Activated CD8-positive, alpha-beta memory T cell treated with anti-CD3 and anti-CD28 coated beads for 1 hour (primary cell): ENCODE measurements at places on chromosomes 6 and 20.

- DNase-seq: no peak
These were observed 593 bp downstream of the MMP24 start for GRCh38 chr20:35226884-35227681.

- DNase-seq: no peak
These were observed 27.9 kb downstream of the UBD start for GRCh38 chr6:29531668-29532067.

GRCh38 chr20:62885896-62886708, 24.5 kb upstream of the TCFL5 start:
- no peak for DNase-seq

GRCh38 chr20:52204136-52204535, 12.6 kb upstream of the ZFP64 start:
- DNase-seq: no peak

- DNase-seq: no peak
These were observed 1286.9 kb downstream of the GRIK2 start for GRCh38 chr6:102680413-102680812.

GRCh38 chr20:42432496-42433334, 757.0 kb downstream of the PTPRT start:
- no peak for DNase-seq

DNA sequence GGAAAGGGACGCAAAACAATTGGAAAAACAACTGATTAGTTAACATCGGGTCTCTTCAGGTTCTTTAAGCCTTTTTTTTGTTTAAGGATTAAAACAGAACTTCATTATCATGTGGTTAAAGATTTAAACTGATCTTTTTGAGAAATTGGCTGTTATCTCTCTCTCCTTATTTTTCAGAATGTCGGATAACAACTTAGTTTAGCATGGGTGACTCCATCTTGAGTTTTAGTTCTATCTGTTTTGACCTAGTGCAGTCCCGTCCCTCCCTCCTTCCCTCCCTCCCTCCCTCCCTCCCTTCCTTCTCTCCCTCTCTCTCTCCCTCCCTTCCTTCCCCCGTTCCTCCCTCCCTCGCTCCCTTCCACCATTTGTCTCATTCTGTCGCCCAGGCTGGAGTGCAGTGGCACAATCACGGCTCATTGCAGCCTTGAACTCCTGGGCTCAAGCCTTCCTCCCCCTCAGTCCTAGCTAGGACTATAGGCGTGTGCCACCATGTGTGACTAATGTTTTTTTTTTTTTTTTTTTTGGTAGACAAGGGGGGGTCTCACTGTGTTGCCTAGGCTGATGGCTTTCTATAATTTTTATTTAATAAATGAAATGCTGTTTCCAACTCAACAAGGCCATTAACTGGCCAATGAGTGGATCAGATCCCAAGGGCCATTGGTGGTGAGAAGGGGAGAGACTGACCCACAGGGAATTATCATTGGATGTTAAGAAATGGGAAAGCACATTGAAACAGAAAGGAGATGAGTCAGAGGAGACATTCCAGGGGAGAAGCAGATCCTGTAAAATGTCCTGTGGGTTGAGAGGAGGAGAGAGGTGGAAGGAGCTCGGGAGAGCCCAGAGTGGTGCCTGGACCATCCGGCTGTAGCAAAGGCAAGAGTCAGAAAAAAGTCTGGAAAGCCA, 13.6 kb downstream of the BAK1 start:
- DNase-seq: no peak

DNA sequence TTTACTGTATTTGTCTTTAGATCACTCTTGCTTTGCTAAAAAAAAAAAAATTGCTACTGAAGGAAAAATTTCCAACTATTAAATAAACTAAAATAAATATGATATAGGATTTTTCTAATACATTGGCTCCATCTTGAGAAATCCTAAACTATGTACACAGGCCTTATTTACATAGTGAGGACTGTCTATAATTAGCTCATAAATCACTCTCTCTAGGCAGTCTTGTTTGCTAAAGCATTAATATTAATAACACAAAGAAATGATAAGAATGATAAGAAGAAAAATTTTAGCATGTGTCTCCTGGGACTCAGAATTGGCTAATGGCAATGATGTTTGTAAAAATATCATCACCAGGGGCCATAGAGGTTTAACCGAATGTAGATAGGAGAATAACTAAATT, 13.3 kb upstream of the CRYBG1 start:
- no peak for DNase-seq

- no peak for DNase-seq
These were observed 44.8 kb downstream of the RIPOR2 start for GRCh38 chr6:24891004-24891403.

DNA sequence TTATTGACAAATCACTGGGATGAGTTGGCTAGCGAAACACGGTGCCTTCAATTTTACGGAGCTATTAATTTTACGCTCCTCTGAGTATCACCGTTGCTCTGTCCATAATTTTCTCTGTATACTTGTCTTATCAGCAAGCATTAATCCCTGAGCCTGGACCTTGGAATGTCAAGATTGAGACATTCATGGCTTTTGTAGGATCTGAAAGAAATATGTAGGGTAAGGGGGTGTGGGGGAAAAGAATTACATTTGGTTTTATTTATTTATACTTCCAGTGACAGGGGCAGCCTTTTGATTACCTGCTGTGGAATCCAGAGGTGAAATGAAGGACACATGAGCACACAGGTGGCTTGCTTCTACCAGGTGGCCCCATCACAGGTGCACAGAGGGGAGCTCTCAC, 46.6 kb downstream of the DTD1 start:
- no peak for DNase-seq

- DNase-seq: no peak
These were observed 265.3 kb downstream of the UST start for GRCh38 chr6:149012040-149012545.

GRCh38 chr6:6751619-6752023, 163.1 kb downstream of the LY86 start:
- no peak for DNase-seq

DNA sequence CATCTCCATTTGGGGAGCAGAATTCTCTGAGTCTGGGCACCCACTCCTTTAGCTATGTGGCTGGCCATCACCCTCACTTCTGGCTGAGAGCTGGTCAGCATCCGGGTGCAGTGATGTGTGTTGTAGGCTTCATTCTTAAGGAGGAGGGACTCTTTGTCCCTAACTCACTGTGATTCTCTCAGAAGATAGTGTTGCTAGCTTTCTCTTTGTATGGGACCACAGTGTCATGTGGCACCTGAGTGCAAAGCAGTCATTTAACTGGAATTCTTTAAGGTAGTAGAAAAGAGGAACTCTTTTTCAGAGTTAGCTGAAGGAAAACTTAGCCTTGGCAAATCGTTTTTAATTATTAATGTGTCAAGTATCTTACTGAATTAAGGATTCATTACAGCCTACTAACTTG, 165.9 kb downstream of the JARID2 start:
- no peak for DNase-seq

DNA sequence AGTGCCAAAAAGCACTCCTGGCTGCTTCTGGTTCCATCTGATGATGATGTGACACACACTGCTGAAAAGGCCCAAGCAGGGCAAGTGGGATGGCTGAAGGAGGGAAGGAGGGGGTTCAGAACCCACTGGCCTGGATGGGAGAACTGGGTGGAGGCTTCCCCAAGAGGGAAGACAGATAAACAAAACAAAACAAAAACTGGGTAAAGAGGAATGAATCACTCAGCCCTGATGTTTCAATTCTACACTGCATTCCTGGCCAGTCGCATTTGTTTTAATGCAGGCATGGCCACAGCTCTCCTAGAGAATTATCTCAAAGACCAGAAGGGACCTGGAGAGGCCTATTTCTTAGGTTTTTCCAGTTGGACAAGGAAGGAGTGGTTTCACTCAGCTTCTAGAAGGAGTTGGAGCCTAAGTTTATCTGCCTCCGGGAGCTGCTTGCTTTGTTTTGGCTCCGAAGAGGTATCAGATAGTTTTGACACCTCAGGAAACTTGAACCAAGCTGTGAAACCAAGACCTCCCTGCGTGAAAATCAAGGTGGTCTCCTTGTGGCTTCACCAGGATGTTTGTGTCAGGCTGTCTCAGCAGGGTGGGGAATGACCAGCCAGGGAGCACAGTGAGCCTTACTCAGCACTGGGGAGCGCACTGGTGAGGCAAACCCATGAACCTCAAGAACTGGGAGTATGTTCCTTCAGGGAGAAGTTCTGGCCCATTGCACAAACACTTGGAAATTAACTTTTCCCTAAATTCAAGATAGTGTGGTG, 16.1 kb downstream of the TTPAL start:
- no peak for DNase-seq
